ENCODE measurements at places on chromosomes 11 and 22.

DNA sequence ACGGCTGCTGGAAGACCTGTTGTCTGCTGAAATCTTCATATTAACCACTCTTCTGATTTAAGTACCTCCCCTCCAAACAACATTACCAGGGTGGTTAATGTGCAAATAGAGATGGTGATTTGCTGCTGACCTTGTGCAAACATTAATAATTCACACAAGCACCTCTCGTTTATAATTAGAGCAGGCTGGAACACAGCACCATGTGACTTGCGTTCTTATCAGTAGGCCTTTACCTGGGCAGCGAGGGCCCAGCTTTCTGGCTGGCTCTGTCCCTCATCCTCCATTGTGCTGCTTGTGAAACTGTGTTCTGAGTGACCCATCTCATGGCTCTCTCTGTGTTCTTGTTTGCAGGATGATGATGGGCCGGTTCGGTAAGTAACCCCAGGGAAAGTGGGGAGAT lies 41.0 kb upstream of the PARVG start:
- no peak overlapping the region for H3K4me3 ChIP-seq
- H3K27ac ChIP-seq: no peak overlapping the region
- peaks cover 45% of the 10 kb centered on the region for H3K36me3 ChIP-seq
- DNase-seq: no peak
- peaks cover 18% of the 10 kb centered on the region for H3K4me1 ChIP-seq

- no peaks in the 10 kb centered on the region for H3K36me3 ChIP-seq
- no peak overlapping the region for H3K4me3 ChIP-seq
- no peak for DNase-seq
- no peaks in the 10 kb centered on the region for H3K27me3 ChIP-seq
- H3K27ac ChIP-seq: no peak overlapping the region
- no peaks in the 10 kb centered on the region for H3K4me1 ChIP-seq
These were observed 110.8 kb downstream of the CEP164 start for GRCh38 chr11:117438371-117439000.

- DNase-seq: no peak
- no peak overlapping the region for H3K4me3 ChIP-seq
- H3K27ac ChIP-seq: no peak overlapping the region
- no peaks in the 10 kb centered on the region for H3K36me3 ChIP-seq
- H3K27me3 ChIP-seq: peaks cover 9% of the 10 kb centered on the region
- no peaks in the 10 kb centered on the region for H3K4me1 ChIP-seq
These were observed 207.5 kb upstream of the NCAM1 start for GRCh38 chr11:112753706-112754105.

- H3K36me3 ChIP-seq: no peaks in the 10 kb centered on the region
- no peaks in the 10 kb centered on the region for H3K4me1 ChIP-seq
- H3K27ac ChIP-seq: no peak overlapping the region
- no peak for DNase-seq
- no peaks in the 10 kb centered on the region for H3K27me3 ChIP-seq
These were observed 65.5 kb upstream of the SYT9 start for GRCh38 chr11:7186190-7186589.

- H3K27ac ChIP-seq: no peak overlapping the region
- peaks cover 10% of the 10 kb centered on the region for H3K36me3 ChIP-seq
- no peak for DNase-seq
These were observed 2.9 kb downstream of the SMARCB1 start for GRCh38 chr22:23789638-23790037.

DNA sequence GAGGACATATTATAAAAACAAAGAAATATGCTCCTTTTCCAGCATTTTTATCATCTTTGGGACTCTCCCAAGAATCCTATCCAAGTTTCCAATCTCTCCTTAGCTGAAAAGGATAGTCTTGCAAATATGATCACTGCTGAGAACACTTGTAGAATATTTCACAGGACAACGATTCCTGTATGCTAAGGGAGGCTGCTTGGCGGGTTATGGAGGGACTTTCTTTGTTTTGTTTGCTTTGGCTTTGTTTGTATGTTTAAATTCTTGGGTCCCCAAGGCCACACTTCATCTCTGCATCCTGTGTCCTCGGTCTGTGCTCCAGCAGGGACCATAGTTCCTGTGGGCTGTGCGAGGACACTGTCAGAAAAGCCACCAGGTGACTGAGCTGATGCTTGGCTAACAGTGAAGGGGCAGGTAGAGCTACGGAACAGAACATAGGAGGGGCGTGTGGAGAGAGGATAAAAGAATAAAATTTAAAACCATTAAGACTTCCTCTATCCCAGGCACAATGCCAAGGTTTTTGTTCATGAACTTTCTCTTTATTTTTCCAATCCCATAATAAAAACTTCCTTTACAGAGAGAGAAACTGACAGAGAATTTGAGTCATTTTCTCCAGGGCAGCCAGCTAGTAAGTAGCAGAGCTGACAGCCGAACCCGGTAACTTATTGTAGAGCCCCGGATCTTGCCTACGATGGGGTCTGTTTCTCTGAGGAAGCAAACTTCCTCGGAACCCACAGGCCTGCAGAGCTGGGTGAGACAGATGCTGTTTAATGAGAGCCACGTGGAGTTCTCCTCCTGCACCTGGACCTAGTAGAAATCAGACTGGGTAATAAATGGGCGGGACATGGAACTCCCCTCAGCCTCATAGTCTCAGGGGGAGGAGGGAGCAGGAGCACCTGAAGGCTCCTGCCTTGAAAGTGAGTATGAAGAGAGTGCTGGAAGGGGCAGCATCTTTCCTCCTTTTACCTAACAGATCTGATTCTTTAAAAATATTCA lies at the start of gene IZUMO1R:
TSS of gene IZUMO1R (plus strand) at position 615 of the 993 bp plus-strand sequence. CDS start 1,057 bp downstream, outside the sequence.
- no peak for DNase-seq
- H3K4me1 ChIP-seq: no peaks in the 10 kb centered on the region
- H3K27ac ChIP-seq: no peak within 1 kb of the TSS
- H3K27me3 ChIP-seq: no peaks in the 10 kb centered on the region
- no peaks in the 10 kb centered on the region for H3K36me3 ChIP-seq

GRCh38 chr22:46429325-46429853 lies 93.9 kb downstream of the TRMU start:
- H3K27me3 ChIP-seq: no peaks in the 10 kb centered on the region
- H3K4me3 ChIP-seq: no peak overlapping the region
- no peak for DNase-seq
- H3K36me3 ChIP-seq: no peaks in the 10 kb centered on the region
- peaks cover 5% of the 10 kb centered on the region for H3K4me1 ChIP-seq
- no peak overlapping the region for H3K27ac ChIP-seq

DNA sequence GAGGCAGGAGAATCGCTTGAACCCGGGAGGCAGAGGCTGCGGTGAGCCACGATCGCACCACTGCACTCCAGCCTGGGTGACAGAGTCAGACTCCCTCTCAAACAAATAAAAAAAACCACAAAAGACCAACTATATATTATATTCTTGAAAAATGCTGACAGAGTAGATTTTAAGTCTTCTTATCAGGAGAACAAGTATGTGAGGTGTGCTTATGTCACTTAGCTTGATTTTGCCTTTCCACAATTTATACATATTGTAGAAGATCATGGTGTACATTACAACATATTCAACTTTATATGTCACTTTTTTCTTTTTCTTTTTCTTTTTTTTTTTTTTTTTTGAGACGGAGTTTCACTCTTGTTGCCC lies 24.1 kb upstream of the CARS1 start:
- DNase-seq: no peak
- no peaks in the 10 kb centered on the region for H3K4me1 ChIP-seq
- no peaks in the 10 kb centered on the region for H3K36me3 ChIP-seq
- H3K27ac ChIP-seq: no peak overlapping the region

- H3K4me3 ChIP-seq: no peak overlapping the region
- DNase-seq: no peak
- no peaks in the 10 kb centered on the region for H3K4me1 ChIP-seq
- H3K27ac ChIP-seq: no peak overlapping the region
- no peaks in the 10 kb centered on the region for H3K27me3 ChIP-seq
These were observed 73.3 kb downstream of the PARVB start for GRCh38 chr22:44097263-44098020.

GRCh38 chr22:18999008-18999407 lies 62.9 kb upstream of the PRODH start:
- H3K4me3 ChIP-seq: no peak overlapping the region
- no peaks in the 10 kb centered on the region for H3K4me1 ChIP-seq
- H3K36me3 ChIP-seq: no peaks in the 10 kb centered on the region
- no peak overlapping the region for H3K27ac ChIP-seq

DNA sequence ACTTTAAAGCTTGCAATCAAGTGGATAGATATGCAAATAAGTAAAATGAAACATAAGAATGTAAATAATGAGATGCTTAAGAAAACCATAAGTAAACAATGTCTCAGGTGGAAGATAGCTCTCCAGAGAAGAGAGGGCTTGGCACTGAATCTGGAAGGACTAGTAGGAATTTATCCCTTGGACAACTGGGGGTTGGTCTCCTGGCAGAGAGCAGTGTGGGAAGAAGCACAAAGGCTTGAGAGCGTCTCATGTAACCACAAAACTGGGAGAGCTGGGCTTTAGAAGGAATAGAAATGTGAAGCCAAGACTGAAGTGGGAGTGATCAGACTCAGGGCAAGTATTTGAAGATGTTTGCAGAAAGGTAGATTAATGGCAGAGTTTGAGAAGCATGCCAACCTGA lies 31.3 kb downstream of the CARD18 start:
- no peak for DNase-seq
- H3K27me3 ChIP-seq: no peaks in the 10 kb centered on the region
- no peaks in the 10 kb centered on the region for H3K4me1 ChIP-seq
- H3K36me3 ChIP-seq: no peaks in the 10 kb centered on the region

- H3K27me3 ChIP-seq: no peaks in the 10 kb centered on the region
- no peak for DNase-seq
- H3K27ac ChIP-seq: no peak overlapping the region
- H3K4me3 ChIP-seq: no peak overlapping the region
- no peaks in the 10 kb centered on the region for H3K36me3 ChIP-seq
These were observed 300.7 kb upstream of the PDGFD start for GRCh38 chr11:104464691-104465090.

GRCh38 chr22:27612115-27612514 lies 189.4 kb downstream of the MN1 start:
- H3K4me3 ChIP-seq: no peak overlapping the region
- no peak for DNase-seq
- no peaks in the 10 kb centered on the region for H3K27me3 ChIP-seq
- H3K36me3 ChIP-seq: no peaks in the 10 kb centered on the region
- no peak overlapping the region for H3K27ac ChIP-seq

DNA sequence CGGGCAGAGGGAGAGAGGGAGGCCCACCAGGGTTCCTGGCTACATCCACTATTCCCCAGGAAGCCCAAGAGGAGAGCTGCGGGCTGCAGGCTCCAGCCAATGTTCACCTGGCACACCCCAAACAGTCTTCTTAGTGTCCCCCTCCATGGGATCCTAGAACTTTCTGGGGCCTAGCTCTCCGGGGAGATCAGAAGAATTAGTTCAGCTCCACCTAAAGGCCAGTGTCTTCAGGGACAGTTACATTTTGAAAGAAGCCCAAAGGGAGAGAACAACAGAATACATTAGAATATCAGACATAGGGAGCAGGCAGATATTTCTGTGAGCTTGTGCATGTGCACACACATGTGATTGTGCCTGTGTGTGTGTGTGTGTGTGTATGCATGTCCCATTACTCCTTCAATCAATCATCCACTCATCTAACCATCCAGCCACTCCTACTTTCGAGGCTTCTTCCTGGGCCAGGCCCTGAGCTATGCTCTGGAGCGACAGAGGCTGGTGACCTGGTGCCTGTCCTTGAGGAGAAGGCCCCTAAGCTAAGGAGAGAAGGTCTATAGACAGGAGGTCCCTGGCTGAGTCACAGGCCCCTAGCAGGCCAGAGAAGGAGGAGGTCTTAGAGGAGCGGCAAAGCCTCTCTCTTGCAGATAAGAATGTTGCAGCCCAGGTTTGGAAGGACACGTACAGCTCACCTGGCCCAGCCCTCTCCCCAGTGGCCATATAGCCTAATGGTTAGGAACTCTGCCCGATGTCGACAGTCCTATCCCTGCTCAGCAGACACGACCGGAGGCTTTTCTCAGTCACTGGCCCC lies 165.5 kb downstream of the DSCAML1 start:
- no peak for DNase-seq
- no peak overlapping the region for H3K27ac ChIP-seq
- no peaks in the 10 kb centered on the region for H3K4me1 ChIP-seq
- H3K4me3 ChIP-seq: no peak overlapping the region
- H3K27me3 ChIP-seq: peaks cover 6% of the 10 kb centered on the region

DNA sequence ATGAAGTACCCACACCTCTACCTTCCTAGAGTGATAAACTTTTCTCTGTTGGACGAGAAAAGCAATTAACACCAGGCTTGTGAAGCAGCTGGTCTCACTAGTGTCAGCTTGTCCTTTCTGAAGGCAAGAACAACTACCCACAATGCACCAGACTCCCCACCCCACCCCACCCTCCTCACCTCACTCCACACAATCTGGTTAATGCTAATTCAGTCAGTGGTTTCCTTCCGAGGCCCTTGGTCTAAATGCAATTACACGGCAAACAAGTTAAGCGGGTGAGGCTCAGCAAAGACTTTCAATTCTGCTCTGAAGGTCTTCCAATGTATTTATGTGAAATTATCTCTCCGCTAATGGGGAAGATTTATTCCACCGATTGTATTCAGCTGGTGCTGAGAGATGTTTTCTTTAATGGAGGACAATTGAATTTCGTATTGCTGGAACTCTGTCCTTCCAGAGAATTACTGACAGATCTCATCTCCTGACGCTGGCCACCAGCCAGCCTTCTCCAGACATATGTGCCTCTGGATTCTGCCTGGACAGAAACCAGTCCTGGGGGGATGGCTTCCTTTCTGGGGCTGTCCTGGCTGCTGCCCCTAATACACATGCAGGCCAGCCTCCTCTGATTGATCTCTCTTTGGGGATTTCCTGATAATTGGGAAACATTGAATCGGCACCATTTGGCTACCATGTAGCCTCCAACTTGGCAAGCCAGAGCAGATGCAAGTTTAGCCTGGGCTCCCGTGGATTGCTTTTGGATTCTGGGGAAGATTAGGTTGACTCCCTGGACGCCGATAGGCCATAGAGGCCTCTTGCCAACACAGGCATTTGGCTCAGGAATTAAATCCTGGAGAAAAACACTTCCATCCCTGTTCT lies 165.8 kb upstream of the NARS2 start:
- no peaks in the 10 kb centered on the region for H3K27me3 ChIP-seq
- H3K4me3 ChIP-seq: no peak overlapping the region
- peak overlapping the region; percentile 25 for H3K27ac ChIP-seq
- peaks cover 6% of the 10 kb centered on the region for H3K4me1 ChIP-seq

DNA sequence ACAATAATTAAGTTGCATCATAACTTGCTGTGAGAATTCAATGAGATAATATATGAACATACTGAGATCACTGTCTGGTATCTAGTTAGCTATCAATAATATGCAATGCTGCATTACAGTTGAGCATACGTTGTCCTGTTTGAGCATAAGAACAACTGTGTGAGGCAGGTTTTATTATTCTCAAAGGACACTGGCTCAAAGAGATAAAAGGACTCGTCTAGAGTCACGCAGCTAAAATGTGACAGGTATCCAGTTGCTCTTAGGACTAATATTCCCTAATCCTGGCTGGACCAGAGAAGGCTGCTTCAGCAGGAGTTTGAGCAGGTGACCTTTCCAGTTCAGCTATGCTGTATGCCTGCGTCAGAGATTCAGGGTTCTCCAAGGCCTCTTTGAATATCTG lies 92.5 kb downstream of the PLEKHA7 start:
- H3K27ac ChIP-seq: no peak overlapping the region
- no peaks in the 10 kb centered on the region for H3K36me3 ChIP-seq
- no peak for DNase-seq
- H3K4me1 ChIP-seq: peaks cover 32% of the 10 kb centered on the region
- H3K4me3 ChIP-seq: no peak overlapping the region

- peak overlapping the region; percentile 70 for H3K4me3 ChIP-seq
- peak overlapping the region; percentile 96 for H3K27ac ChIP-seq
- H3K36me3 ChIP-seq: no peaks in the 10 kb centered on the region
- DNase-seq: no peak
- peaks cover 57% of the 10 kb centered on the region for H3K4me1 ChIP-seq
These were observed 1.1 kb upstream of the ARHGEF17 start for GRCh38 chr11:73306977-73307322.

Data from esophagus squamous epithelium (tissue), 5 donors.